CD8-positive, alpha-beta memory T cell (primary cell): ENCODE measurements at places on chromosomes 5 and 9.

DNA sequence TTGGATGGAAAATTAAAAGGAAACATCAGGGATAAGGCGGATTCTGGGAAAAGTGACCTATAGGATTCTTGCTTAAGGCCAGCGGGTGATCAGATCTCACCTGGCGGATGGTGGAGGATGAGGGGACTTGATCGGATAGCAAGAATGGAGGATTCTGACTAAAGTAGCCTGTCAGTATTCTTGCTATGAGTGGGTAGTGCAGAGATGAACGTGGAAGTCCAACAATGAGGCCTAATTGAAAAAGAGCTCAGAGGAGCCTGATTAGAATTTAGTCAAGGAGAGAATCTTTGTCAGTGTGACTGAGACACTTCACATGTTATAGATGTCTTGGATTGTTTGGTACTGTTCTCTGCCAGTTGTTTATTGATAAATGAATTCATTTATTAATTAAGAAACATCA lies 24.9 kb downstream of the CAST start:
- DNase-seq = no peak

GRCh38 chr5:117089001-117089400 lies 514.4 kb upstream of the SEMA6A start:
- DNase-seq = no peak

DNA sequence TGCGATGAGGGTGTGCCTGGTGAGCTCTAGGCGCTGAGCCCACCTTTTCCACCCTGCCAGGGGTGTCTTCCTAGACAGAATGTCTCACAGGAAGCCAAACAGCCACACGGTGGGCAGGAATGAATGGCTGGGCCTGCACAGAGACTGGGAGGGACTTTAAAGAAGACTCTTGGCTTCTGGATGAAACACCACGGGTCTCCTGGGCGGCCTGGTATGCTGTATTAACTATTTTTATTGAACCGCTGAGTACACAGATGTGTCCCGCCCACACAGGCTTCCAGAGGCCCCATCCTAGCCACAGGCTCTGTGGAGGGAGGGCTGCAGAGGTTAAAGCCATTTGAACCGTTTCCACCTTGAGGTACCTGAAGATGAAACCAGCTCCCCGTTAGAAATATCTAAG lies 115.2 kb upstream of the CXCL14 start:
- no peak for DNase-seq

DNA sequence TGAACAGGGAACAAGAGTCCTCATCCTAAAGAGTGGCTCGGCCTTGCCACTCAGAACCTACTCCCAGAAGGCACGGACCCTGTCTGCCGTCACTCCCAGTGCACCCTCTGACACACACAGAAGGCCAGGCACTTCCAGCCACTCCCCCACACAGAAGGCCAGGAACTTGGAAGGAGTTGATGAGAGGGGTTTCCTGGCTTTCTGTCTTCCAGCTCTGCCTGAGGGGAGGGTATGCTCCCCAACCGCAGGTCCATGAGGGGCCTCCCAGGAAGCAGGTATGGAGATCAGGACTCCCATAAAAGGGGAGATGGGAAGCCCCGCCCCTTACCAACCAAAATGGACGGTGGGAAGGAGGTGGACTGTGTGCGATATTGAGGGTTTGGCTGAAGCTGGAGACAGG lies 247.6 kb upstream of the IRX4 start:
- DNase-seq = no peak

GRCh38 chr5:170075696-170076095 lies 30.0 kb upstream of the FOXI1 start:
- no peak for DNase-seq

DNA sequence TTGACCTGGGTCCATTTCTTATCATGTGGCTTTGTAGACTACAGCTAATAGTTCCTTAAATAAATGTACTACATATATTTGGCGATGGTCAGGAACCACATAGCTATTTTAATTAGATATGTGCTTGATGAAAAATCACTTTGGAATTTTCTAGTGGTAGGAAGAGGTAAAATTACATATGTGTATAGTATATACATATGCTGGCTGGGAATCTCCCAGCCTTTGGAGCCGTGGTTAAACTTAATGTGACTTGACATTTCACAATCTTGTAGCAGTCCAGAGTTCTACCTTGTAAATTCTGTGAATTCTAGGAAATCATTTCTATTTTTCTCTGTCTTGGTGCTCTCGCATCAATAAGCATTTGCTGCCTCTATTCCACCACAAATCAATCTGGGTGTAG lies 565.0 kb downstream of the DMRTA1 start:
- no peak for DNase-seq

- no peak for DNase-seq
Observed at GRCh38 chr9:38768351-38768761, 48.4 kb upstream of the FAM240B start.

DNA sequence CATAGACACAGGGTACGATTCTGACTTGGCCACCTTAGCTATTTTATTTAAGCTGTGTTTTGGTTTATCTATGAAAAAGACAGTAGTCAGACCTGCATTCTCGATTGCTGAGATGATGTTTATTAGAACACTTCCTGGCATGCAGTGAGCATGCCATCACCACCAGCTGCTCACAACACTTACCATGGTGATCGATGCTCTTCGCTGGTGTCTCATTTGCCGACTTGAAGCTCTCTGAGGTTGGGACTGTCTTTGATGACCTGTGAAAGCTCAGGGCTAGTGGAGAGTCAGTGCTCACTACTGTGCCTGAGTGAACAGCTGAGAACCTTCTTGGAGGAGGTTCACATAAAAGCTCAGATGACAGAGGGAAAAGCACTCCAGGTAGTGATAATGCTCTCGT lies 4.4 kb upstream of the C9orf153 start:
- DNase-seq = no peak

DNA sequence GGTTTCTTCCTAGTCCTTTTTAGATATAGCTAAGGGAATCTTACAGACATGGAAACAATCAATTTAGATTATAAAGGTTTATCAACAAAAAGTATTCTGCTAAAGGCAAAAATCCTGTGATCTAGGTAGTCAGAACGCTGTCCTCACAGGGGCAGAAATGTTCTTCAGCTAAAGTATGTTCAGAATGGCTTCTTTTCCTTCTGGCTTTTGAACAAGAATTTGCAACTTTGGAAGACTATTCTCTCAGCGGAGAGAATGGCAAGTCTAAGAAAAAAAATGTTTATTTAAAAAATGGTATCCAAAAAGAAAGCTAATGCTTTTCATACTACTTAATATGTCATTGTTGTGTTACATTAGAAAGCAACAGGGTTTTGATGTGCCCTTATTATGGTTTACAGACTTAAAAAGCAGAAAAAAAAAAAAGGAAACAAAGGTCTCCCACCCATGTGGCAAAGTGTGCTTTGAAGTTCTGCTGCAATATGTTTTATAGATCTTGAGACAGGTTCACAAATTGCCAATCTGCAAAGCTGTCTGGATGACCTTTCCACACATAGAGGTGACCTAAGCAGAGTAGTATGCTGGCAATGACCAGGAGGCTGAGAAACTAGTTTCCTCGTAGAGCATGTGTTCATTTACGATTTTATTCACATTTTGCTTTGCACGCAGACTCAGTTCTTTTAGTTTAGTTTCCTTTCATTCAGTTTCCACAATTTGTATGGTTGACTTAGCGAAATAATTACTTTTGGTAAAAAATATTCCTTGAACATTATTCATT lies 45.1 kb upstream of the PJA2 start:
- no peak for DNase-seq
